Activated CD4-positive, alpha-beta T cell treated with anti-CD3 and anti-CD28 coated beads, Interleukin-2, Interleukin-6, amounts not matched to agents 100 ng/mL and 50 ng/mL, durations not matched to agents 16 hours and 8 hours (primary cell): ENCODE measurements at places on chromosomes 16 and 17.

GRCh38 chr16:59632276-59632855 is 898.2 kb upstream of the GOT2 start:
- DNase-seq: no peak

DNA sequence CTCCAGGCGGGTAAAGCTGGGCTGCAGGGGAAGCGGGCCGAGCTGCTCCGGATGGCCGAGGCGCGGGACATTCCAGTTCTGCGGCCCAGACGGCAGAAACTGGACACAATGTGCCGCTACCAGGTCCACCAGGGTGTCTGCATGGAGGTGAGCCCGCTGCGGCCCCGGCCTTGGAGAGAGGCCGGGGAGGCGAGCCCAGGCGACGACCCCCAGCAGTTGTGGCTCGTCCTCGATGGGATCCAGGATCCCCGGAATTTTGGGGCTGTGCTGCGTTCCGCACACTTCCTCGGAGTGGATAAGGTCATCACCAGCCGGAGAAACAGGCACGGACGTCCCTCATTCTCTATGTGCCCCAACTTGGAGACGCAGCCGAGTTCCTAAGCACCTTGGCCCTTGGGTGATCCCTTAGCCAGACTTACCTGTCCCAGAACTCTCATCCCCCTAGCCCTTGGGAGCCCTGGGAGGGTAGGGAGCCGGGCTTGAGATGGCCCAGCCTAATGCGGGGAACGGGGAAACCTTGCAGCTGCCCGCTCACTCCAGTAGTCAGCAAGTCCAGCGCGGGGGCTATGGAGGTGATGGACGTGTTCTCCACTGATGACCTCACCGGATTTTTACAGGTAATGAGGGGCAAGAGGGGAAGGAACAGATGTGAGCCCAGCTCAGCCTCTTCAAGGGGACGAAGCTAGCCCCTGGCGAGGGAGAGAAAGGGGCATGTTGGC is 806 bp downstream of the MRM1 start:
- DNase-seq: peak; percentile 14

GRCh38 chr16:56191835-56192634 is 746 bp downstream of the GNAO1 start:
- DNase-seq: no peak

DNA sequence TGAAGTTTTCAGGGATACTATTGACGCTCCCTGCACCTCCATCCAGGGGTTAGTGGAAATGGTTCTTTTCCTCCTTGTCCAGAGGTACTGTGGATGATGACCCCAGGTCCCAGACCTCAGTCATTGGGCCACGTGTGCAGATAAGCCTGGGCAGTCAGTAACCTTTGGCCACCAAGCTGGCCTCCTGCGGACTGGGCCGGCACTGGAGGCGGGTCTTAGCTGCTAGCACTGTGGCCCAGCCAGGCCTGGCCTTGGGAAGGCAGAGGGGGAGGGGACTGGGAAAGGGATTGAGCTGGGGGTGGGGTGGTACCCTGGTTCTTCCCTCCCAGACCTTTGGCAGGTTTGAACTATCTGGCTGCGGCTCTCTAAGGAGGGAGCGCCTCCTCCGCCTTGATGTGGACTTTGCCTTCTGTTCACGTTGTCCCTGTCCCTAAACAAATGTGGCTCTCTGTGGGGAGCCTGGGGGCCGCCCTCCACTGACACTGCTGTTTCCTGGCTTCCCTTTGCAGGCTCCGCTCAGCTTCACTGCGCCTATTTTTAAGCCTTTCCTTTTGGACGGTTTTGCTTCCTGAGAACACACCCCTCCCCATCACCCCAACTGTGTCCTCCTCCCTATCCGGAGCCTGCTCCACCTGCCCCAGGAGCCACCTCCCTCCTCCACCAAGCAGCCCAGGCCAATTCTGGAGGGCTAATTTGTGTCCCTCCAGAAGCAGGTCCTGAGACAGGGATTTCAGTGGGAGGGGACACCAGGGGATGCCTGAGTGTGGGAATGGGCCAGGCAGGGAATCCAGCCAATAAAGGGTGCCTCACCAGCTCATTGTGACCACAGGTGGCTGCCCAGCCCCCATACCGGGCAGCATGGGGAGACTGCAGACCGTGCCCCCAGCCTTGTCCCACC is 251.9 kb downstream of the SEC14L1 start:
- DNase-seq: no peak

GRCh38 chr16:77057161-77057774 is 133.7 kb upstream of the MON1B start:
- DNase-seq: no peak

DNA sequence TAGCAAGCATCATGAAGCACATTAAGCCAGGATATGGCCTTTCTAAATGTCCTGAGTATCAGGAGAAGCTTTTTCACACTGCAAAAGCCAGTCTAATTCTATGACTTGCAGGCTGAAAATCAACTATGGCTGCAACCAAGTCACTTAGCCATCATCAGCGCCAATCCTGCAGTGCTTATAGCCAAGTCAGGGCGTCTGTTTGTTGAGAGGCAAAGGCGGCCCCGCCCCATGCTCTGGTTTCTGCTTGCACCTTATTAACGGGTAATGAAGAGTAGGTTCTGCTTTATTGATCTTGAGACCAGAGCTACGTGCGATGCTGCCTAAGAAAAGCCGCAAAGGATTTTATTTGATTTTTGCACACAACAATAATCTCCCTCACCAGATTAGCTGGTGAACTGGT is 88.4 kb downstream of the CDH13 start:
- DNase-seq: no peak

- DNase-seq: no peak
Measured at GRCh38 chr16:10332775-10333174, 53.1 kb upstream of the ATF7IP2 start.

DNA sequence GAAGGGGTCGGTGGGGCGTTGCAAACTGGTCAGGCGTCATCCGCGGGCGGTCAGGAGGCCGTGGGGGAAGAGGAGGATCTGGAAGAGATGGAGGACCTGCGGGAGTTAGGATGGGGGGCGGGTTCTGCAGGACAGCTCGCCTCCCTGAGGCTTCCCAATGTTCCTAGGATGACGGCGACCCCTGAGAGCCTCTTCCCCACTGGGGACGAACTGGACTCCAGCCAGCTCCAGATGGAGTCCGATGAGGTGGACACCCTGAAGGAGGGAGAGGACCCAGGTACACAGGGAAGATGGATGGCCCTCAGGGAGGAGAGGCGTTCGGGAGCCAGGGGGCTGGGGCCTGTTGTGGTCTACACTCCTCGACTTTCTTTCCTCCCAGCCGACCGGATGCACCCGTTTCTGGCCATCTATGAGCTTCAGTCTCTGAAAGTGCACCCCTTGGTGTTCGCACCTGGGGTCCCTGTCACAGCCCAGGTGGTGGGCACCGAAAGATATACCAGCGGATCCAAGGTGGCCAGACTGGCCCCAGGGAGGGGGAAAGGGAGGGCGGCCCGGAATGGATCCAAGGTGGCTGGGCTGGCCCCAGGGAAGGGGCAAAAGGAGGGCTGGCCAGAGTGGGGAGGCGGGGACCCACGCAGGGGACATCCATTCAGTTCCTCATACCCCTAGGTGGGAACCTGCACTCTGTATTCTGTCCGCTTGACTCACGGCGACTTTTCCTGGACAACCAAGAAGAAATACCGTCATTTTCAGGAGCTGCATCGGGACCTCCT is 839 bp downstream of the PLD2 start:
- DNase-seq: no peak

DNA sequence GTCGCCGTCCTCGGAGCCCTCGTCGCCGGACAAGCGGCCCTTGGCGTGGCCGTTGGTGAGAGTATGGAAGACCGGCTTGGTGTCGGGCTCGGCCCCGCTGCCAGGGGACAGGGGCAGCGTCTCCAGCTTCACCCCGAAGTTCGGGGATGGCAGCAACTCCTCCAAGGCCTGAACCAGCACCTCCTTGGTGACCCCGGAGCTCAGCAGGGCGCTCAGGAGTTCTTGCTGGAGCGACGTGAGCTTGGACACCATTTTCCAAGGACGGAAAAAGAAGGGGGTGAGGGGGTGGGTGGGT is 279 bp downstream of the HNF1B start:
- no peak for DNase-seq

- DNase-seq: no peak
Measured at GRCh38 chr17:48907713-48908046, 527 bp upstream of the UBE2Z start.

- DNase-seq: peak; percentile 9
Measured at GRCh38 chr17:72618001-72618509, 474.4 kb downstream of the SLC39A11 start.

DNA sequence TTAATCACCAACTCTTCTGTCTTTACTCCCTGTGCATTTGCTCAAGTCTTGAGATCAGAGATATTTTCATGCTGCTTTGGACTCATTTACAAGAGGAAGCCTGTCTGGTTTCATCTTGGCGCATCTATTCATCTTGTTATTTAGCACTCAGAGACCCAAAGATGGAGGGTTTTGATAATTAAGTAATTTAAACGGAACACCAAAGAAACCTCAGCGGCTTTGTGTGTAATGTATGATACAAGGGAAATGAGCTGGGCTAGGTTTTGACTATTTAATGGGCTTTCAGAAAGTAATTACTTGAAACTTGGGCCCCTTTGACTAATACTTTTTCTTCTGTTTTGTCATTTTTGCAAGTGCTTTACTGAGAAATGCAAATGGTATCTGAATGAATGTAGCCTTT is 66.2 kb upstream of the CACNG3 start:
- DNase-seq: peak; percentile 83

GRCh38 chr16:31216422-31217135 is at the start of gene PYDC1:
TSS of gene PYDC1 (minus strand) at chr16:31217135. CDS start at chr16:31217028, 107 bp downstream.
- DNase-seq: no peak

DNA sequence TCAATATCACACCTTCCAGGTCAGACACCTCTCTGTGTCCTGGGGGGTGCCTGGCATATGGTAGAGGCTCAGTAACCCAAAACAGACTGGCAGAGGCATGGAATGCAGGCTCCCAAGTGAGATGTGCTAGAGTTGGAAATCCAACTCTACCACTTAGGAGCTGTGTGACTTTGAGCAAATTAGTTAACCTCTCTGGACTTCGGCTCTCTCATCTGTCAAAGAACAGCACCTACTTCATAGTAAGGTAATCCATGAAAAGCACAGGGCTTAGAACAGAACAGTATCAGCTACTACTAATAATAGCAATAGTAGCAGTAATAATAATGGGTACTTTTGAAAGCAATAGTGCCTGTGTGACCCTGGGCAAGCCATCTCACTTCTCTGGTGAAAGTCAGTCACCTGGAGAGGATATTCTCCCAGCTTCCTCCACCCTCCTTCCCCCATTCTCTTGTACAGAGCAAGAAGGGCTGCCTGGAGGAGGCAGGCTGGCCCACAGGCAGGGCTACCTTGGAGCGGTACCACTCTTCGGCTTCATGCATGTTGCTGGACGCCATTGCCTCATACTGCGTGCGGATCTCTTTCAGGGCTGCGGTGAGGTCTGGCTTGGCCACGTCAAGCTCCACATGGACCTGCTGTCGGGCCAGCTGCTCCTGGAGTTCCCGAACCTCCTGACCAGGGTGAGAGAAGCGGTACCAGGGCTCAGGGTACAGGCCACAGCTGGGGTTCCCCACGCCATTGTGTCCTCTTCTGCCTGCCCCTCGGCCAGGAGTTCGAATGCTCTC is 2.3 kb downstream of the GFAP start:
- no peak for DNase-seq

GRCh38 chr17:67509390-67510287 is 132.6 kb downstream of the PITPNC1 start:
- no peak for DNase-seq

DNA sequence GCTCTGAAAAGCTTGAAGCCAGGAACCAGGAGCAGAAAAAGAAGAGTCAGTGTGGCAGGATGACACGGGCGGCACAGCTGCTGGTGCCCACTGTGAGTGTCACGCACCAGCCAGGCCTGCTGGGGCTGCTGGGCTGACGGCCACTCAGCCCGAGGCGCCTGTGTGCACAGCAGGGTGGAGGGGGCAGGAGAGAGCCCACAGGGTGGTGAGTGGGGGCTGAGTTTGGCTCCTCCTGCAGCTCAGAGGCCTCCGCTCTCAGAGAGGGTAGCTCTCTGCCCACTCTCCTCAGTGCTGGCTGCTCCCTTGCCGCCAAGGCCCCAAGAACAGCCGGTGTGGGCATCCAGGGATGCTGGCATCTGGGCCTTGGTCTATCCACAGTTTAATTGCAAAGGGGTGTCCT is 59.6 kb downstream of the GSG1L start:
- DNase-seq: no peak

GRCh38 chr17:9173386-9173983 is 152.2 kb downstream of the NTN1 start:
- no peak for DNase-seq

- no peak for DNase-seq
Measured at GRCh38 chr16:50573947-50574744, 25.9 kb downstream of the NKD1 start.

- DNase-seq: peak; percentile 13
Measured at GRCh38 chr17:33234930-33235685, 58.0 kb downstream of the ASIC2 start.

DNA sequence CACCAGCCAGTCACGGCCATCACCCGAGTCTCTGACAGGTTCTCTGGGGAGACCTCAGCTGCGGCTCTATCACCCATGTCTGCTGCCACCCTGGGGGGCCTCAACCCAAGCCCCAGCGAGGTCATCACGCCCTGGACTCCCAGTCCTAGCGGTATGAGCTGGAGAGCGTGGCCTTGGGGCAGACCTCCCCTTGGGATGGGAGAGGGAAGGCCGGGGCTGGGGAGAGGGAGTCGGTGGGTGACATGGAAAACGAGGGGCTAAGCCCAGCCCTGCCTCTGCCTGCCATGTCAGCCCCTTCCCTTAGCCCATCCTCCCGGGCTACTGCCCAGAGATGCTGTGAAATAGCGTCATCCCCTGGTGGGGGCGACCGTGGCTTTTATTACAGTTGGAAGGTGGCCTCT is 8.7 kb downstream of the SMTNL2 start:
- no peak for DNase-seq
